ENCODE measurements at places on chromosomes 4 and X.

DNA sequence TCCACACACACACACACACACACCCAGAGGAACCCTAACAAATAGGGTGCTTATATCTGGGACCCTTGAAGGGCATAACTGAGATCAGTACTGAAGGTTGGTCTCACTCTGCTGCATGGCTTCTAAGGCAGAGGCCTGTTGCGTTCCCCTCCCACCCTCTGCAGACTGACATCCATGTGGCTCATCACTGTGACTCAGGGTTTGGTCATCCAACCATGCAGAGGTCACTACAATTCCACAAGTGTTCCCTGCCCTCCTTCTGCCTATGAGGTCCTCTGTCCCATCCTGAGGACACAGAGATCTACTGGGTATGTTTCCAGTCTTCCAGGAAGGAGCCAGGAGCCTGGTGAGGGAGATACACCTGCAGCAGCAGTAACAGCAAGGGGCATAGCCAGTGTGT lies 55.8 kb downstream of the XAGE2 start:
- DNase-seq, result no peak

DNA sequence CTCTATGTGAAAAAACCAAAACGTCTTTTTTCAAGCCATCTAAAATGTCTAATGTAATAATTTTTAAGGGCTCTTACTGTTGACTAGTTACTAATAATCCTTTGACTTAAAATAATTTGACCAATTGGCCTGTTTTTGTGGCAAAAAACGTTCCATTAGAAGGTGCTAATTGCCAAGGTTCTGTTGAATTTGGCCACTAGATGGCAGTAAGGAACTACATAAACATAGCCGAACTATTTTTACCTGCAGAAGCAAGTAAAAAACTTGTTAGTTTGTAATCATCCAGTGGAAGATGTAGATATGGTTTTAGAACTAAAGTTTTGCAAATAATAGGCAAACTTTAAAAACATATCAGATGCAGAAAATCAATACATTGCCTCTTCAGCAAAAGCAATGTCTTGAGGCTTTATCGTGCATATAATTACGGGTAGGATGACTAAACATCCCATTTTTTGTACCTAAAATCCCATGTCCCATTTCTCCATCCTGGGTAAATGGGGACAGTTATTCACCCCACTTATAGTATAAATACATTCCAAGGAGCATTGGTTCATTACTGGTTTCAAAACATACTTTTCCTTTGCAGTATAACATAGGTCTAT lies 57.6 kb downstream of the PROM1 start:
- DNase-seq, result no peak

DNA sequence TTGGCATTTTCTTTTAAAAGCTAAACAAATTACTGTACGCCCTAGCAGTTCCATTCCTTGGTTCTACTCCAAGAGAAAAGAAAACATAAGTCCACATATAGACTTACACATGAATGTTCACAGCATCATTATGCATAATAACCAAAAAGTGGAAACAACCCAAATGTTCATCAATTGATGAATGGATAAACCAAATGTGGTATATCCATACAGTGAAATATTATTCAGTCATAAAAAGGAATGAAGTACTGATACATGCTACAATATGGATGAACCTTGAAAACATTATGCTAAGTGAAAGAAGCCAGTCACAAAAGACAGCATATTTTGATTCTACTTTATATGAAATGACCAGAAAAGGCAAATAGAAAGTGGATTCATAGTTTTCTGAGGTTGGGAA lies 36.5 kb downstream of the MED14 start:
- no peak for DNase-seq

- no peak for DNase-seq
Observed at GRCh38 chrX:150548684-150549083, 19.7 kb upstream of the MTM1 start.

All from NCI-H1436 treated with DMSO at 0.1 percent for 48 hours (cell line).